ENCODE measurements at places on chromosomes 13 and 19.

DNA sequence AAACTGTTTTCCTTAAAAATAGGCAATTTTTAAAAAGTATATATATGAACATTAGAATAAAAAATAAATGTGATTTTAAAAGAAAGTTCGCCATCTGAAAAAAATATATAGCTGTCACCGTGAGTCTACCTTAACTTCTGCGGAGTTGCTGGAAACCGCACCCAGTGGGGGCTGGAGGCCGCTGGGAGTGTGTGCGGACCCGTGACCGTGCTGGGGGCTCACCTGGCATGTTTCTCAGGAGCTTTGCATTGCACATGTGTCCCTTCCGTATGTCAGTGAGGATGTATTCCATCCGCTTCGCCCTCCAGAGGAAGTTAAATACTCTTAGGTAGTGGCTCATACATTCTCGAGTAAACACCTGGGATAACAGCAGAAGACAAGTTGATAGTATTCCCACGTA lies 71.7 kb downstream of the TUBGCP3 start:
- DNase-seq: no peak

- no peak for DNase-seq
Measured at GRCh38 chr13:44648392-44649103, 72.4 kb upstream of the TSC22D1 start.

DNA sequence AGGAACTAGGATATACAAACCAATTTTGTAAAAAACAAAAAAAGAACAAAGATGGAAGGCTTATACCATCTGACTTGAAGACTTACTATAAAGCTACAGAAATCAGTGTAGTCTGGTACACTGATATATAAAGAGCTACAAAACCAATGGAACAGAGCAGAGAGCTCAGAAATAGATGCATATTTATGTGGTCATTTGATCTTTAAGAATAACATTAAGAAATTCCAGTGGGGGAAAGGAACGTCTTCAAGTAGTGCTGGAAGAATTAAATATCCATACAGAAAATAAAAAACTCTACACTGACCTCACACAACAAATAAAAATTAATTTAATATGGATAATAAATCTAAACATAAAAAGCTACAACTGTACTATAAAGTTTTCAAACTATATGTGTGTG lies 317.0 kb downstream of the ENOX1 start:
- no peak for DNase-seq

GRCh38 chr13:25345576-25345975 lies 26.2 kb upstream of the ATP8A2 start:
- no peak for DNase-seq

DNA sequence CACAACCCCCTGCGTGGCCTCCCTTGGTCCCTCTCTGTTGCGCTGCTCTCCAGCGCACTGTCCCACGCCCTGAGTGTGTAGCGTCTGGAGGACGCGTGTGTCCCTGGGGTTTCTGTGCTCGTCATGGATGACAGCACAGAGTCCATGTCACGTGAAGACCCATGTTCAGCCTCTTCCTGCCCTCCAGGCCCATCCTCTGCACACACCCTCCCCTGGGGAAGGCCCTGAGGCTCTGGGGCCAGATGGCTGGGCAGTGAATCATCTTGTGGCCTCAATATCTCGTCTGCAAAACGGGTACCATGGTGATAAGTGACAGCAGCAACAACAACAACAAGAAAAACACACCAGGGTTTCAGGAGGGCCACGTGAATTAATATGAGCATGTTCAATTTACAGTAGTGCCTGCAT lies 71.5 kb upstream of the ARHGEF7 start:
- no peak for DNase-seq

- peak; percentile 37 for DNase-seq
Measured at GRCh38 chr19:40433391-40434216, 7.8 kb upstream of the SERTAD1 start.

DNA sequence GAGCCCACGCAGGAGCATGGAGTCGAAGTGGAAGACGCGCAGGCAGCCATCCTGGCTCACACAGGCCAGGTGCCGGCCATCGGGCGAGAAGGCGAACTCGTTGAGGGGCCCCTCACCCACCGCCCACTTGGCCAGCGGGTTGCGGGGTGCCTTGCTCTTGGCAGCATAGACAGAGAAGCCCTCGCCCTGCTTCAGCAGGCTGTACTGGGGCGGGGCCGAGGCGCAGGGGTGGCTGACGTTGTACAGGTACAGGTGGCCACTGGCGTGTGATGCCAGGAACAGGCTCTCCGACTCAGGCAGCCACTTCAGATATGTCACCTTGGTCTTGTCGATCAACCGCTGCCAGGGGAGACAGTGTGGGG lies 4.2 kb upstream of the DMPK start:
- no peak for DNase-seq

- no peak for DNase-seq
Measured at GRCh38 chr13:46665633-46666482, 112.9 kb downstream of the LRCH1 start.
